ENCODE measurements at places on chromosomes 12 and 14.

GRCh38 chr12:45969084-45969483 lies 21.3 kb downstream of the SCAF11 start:
- no peak for DNase-seq

- peak; percentile 81 for DNase-seq
Measured at GRCh38 chr14:47442211-47442610, 233.2 kb downstream of the MDGA2 start.

DNA sequence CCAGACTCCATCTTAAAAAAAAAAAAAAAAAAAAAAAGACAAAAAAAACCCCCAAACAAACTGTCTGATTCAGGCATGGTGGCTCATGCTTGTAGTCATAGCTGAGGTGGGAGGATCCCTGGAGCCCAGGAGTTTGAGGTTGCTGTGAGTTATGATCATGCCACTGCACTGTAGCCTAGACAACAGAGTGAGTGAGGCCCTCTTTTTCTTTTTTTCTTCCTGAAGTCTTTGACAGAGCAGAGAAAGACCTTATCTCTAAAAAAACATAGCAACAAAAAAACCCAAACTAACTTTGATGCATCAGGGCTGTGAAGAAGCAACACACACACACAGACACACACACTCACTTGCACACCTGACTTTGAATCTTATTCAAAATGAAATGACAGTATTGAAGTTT lies 7.7 kb upstream of the AMN1 start:
- no peak for DNase-seq

DNA sequence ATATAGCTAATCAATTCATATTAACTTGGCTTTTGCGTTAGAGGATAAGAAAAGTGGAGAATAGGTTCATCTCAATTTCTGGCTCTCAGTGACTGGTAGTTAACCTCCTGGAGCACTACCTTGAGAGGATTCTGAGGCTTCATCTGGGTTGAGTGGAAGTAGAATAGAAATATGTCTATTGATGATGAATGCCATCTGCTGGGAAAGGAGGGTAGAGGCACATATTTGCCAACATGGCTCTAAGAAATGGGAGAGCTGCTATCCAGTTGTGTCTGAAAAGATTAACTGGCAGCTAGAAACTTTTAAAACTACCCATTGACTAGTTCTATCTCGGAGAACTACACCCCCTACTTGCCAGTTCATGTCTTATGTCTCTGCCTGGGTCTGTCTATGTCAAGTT lies 530.1 kb downstream of the NRXN3 start:
- no peak for DNase-seq

- DNase-seq = no peak
Measured at GRCh38 chr14:34460841-34461240, 1.2 kb downstream of the SPTSSA start.

GRCh38 chr12:6226002-6226678 lies 25.9 kb downstream of the CD9 start:
- DNase-seq = no peak

DNA sequence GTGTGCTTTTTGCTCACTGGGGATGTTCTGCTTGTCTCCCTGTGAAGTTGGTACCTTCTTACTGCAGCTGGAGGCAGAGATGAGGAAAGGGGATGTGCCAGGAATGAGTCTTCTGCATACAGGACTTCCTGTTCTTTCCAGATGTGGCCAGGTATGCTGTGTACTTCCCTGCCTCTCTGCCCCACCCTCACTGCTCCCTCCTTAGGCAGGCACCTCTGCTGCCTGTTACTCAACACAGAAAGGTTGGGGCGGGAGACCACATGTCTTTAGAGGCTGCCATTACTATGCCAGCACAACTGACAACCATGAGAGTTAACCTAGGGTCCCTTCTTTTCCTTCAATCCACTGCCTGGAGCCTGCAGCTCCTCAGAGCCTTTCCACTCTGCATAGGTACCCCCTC lies 2.0 kb upstream of the OAS3 start:
- no peak for DNase-seq

DNA sequence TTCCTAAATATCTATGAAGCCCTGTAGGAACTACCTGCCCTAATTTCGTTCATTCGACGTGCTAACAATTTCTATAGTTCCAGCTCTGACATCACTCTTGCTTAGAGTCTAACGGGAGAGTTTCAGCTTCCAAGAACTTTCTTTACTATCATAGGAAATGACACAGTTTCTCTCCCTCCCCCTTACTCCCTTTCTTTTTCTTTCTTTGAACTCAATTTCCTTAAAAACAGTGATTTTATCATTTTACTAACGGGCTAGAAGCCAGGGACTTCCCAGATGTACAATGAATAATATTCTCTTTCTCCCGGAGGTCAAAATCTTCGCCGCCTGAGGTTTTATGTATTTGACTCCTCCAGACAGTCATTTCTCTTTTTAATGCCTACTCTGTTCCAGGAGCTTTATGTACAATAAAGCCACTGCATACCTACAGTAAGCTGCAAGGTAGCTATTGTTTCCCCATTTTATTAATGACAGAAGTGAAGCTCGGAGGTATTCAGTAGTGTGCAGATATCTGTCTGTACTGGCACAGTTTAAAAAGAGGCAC lies 15.7 kb downstream of the SMCO2 start:
- DNase-seq = no peak

GRCh38 chr14:105075379-105076295 lies 10.4 kb upstream of the GPR132 start:
- DNase-seq = no peak

- DNase-seq = no peak
Measured at GRCh38 chr12:113804961-113805600, 161.0 kb downstream of the RBM19 start.

GRCh38 chr14:101223561-101224162 lies 320.1 kb upstream of the RTL1 start:
- no peak for DNase-seq

- DNase-seq = no peak
Measured at GRCh38 chr12:108634341-108634751, 652 bp upstream of the SELPLG start.

- no peak for DNase-seq
Measured at GRCh38 chr12:152440-152839, 61.5 kb downstream of the SLC6A12 start.

GRCh38 chr14:65015391-65015790 lies 28.7 kb downstream of the FNTB start:
- DNase-seq = no peak

- no peak for DNase-seq
Measured at GRCh38 chr12:4530982-4531586, 7.6 kb upstream of the RAD51AP1 start.

DNA sequence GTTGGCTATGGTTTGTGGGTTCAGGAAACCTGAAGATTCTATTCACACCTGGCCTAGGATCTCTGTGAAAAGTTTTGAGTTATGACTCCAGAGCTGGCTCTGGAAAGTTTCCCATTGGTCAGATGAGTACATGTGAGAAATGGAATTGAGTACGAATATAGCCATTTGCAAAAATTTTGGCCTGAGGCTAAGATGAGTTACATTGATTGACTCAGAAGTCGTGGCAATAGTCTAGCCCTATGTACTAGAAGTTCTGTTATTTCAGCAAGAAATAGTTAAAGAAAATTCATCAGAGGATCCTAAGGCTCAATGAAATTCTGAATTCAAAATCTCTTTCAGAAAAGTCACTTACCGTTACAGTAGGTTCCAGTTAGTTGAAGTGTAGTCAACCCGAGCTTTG lies 109.9 kb downstream of the PTCSC3 start:
- DNase-seq = no peak

GRCh38 chr12:47849261-47849660 lies 29.6 kb upstream of the HDAC7 start:
- DNase-seq = no peak

GRCh38 chr14:80150301-80150700 lies 61.0 kb downstream of the DIO2 start:
- DNase-seq = no peak

DNA sequence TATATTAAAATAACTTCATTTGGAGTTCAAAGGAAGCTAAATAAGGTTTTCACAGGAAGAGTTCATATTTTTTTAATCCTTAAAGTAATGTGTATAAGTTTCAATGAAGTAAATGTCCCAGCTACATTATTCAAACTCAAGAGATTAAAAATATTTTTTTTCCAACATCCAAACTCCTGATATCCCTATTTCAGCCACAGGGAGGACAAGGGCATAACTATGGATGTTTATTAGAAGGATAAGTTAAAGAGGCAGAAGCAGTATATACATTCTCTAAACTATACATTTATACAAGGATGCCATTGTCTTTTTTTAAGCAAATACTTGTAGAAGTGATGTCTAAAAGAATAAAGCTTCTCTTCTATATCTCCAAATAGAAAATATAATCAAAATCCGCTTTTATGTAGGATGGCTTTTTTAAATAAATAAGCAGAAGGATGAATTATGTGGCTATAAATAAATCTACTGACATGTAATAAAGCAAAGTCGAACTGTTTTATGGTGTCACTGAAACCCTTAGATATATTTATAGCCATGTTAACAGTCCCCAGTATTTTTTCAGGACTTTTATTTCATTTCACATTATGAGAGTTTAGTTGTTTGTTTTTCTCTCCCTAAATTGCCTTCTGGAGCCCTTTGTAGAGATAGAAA lies 936.5 kb downstream of the DIO2 start:
- DNase-seq = no peak

- DNase-seq = no peak
Measured at GRCh38 chr12:113142173-113142885, 6.8 kb upstream of the RASAL1 start.

GRCh38 chr14:41130274-41130673 lies 476.4 kb upstream of the LRFN5 start:
- DNase-seq = no peak

- no peak for DNase-seq
Measured at GRCh38 chr14:68493152-68493911, 299.5 kb downstream of the ZFP36L1 start.

- peak; percentile 62 for DNase-seq
Measured at GRCh38 chr12:116382686-116383530, 105.4 kb upstream of the MED13L start.

DNA sequence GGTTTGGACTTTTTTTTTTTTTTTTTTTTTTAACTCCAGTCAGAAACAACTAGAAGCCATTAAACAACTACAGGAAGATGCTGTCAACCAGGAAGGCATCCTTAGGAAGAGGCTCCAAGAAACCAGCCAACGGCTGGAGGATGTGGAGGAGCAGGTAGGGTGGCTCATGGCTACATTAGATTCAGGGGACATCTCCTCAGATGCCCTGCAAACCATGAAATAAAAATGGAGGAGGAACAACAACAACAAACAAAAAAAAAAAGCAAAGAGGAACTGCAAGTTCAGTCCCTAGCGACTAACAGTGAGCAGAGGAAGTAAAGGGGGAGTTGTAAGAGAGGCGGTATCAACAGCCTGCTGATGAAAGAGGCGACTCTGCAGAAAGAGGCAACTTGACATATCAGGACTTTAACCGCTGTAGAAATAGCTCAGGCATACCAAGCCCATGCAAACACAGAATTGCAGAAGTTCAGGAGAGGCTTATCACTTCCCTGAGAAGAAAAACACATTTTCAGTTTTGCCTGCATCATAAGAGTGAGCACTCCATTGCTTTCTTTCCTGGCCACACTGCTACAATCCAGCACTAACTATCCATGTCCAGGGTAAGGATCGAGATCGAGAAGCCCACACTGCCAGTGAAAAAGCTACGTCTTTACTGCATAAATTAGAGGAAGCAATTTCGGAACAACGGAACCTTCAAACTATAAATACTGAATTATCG lies 103.5 kb upstream of the BCAT1 start:
- no peak for DNase-seq

DNA sequence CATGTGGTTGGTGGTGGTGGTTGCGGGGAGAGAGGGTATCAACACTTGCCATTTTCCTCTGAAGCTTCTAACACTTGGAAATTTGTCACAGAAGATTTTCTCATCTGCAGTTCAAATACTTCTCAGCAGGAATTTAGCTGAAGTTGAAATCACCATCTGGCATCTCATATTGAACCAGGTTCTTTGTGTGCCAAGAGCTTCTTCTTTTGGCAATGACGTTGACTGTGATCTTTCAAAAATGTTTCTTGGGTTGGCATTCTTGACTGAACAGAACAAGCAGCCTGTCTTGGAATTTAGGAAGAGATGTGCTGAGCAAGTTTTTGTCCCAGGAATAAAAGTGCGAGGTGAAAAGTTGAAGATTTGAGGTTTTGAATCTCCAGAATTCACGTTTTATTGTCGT lies 8.7 kb upstream of the NIN start:
- DNase-seq = no peak

- DNase-seq = no peak
Measured at GRCh38 chr14:86462193-86462753, 932.3 kb downstream of the FLRT2 start.

DNA sequence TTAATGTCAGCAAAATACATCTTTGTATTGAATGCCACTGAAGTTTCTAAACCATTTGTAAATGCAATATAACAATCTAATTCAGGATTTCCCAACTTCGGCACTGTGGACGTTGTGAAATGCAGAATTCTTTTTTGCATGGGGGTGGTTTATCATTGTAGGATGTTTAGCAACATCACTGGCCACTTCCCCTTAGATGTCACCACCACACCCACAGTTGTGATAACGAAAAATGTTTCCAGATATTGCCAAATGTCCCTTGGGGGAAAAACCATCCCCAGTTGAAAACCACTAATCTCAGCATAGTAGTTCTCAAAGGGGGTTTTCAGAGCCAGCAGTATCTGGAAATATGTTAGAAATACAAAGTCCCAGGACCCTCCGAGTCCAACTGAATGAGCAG lies 203.3 kb downstream of the NAV3 start:
- DNase-seq = no peak

DNA sequence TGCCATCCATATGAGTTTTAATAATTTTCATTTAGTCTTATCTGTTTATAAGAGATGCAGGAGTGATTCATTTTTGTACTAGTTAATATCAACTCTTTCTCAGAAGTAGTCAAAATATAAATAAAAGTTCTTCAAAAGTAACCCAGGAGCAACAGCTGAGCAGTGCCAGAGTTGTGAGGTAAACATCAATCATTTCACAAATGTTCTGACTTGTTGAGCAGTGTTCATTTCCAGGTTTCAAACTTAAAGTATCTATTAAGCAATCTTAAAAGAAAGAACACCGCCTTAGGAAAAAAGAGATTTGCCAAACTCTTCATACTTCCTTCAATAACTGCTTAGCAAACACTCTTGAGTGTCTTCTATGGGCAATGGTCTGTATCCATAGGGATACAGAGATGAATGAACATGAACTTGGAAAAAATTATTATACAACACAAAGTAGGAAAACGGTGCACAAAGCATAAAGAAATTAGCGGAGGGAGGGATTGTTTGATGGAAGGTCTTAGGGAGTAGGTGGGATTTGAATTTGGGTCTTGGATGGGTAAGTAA lies 41.9 kb upstream of the POC1B start:
- DNase-seq = no peak

- no peak for DNase-seq
Measured at GRCh38 chr12:95218150-95219133, 835 bp downstream of the VEZT start.

- no peak for DNase-seq
Measured at GRCh38 chr14:35699791-35700444, 109.2 kb downstream of the RALGAPA1 start.

DNA sequence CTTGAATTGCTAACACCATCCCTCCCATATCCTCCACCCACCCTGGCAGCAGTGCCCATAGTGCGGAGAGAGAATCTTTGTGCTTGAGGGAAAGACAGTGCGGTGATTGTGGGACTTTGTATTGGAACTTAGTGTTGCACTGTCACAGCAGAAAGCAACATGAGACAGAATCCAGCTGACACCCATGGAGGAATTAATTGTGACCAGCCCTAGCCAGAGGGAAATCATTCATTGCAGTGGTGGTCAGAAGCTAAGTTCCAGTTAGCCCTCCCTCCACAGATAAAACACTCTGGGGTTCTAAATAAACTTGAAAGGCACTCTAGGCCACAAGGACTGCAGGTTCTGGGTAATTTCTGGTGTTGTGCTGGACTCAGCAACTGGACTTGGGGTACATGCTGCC lies 1002.6 kb downstream of the TMTC2 start:
- DNase-seq = no peak

Data from epithelial cell of proximal tubule (primary cell).